Adipose tissue (tissue), 3 donors: ENCODE measurements at places on chromosomes 7 and 10. TPM values are rescaled to one million over a fixed set of nuclear protein-coding genes. Genes with fewer than 3 reads are reported as not detected.

Gene SEMA3E
- 0.31 TPM for polyA plus RNA-seq

Gene ITPRID1
- polyA plus RNA-seq: not detected

Gene ODAD2
- polyA plus RNA-seq: 0.02 TPM

Gene NPY4R2
- 0.19 TPM for polyA plus RNA-seq

Gene TAS2R16
- polyA plus RNA-seq: not detected

Gene CTAGE8
- not detected for polyA plus RNA-seq

Gene ADAMTS14
- under 0.01 TPM for polyA plus RNA-seq

Gene SSMEM1
- polyA plus RNA-seq: 0.24 TPM

Gene AKR1C3
- 25.7 TPM for polyA plus RNA-seq

Gene LHFPL3
- polyA plus RNA-seq: 0.02 TPM

Gene CALCR
- not detected for polyA plus RNA-seq

Gene NUDT13
- polyA plus RNA-seq: 9.9 TPM

Gene OR2A12
- polyA plus RNA-seq: not detected

Gene MGAM2
- 1.3 TPM for polyA plus RNA-seq

Gene AQP1
- polyA plus RNA-seq: 125 TPM

Gene NEUROD6
- polyA plus RNA-seq: not detected

Gene NUTM2E
- 0.58 TPM for polyA plus RNA-seq

Gene C10orf105
- 0.22 TPM for polyA plus RNA-seq

Gene SLC26A5
- 0.06 TPM for polyA plus RNA-seq

Gene ADRA2A
- 99.6 TPM for polyA plus RNA-seq

Gene AGR2
- polyA plus RNA-seq: 6.8 TPM

Gene UCMA
- not detected for polyA plus RNA-seq

Gene CD36
- polyA plus RNA-seq: 612 TPM

Gene GHRHR
- not detected for polyA plus RNA-seq

Gene NCOA4
- polyA plus RNA-seq: 80.5 TPM

Gene LRRC4
- polyA plus RNA-seq: 1.5 TPM

Gene FBXL13
- polyA plus RNA-seq: 0.59 TPM

Gene GRID1
- 1.6 TPM for polyA plus RNA-seq

Gene PRSS37
- polyA plus RNA-seq: not detected
